IMR-90 (cell line): ENCODE measurements at places on chromosomes 7 and 10. TPM values are rescaled to one million over a fixed set of nuclear protein-coding genes. Genes with fewer than 3 reads are reported as not detected.

CHST3 gene
- total RNA-seq: 9.0 and 10.6 TPM in 2 replicates

GRCh38 chr7:111765751-111766643 is 203.7 kb upstream of the IMMP2L start:
- peak; percentile 28 for DNase-seq

FOXI2 gene
- not detected in 2 replicates for total RNA-seq

- no peak for DNase-seq
These were observed 244.6 kb downstream of the PHTF2 start for GRCh38 chr7:78043159-78043558.

TMEM229A gene
- total RNA-seq: not detected in 2 replicates

GRCh38 chr7:19284596-19285300 is 139.5 kb upstream of the FERD3L start:
- DNase-seq: peak; percentile 72

DNA sequence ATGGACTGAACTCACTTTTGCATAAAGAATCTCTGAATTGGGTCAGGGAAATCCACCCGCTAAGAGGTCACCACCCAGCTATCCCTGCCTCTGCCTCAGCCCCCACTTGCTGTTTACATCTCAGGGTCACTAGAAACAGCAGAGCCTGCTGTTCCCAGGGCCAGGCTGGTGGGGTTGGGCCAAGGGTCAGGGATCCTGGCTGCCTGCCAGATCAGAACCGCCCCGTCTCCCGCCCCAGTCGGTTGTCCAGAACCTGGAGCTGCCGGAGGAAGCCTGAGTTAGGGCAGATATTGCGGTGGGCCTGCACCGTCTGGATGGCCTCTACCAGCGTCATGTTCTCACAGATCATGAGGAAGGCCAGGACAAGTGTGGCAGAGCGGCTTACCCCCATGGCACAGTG is 17.0 kb upstream of the SAMD8 start:
- DNase-seq: no peak

DNA sequence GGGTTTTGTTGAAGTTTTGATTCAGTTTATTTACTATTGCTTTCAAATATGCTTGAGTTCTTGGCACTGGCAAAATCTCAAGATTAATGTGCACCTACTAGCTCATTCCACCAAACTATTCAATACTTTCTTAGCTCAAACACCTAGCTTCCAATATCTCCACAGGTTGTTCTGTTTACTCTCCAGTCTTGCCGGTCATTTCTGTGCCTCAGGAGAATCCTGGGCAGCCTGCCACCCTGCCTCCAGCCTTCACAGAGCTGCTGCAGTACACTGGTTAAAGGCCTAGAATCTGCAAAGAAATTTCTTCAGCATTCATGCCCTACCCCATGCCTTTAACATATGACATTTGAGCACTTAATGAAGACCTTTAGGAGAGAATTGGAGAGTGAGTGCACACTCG is 4.0 kb upstream of the TMEM106B start:
- no peak for DNase-seq

- peak; percentile 6 for DNase-seq
These were observed at the start of gene DLX5 for GRCh38 chr7:97024209-97025129. TSS of gene DLX5 (minus strand) at chr7:97024831. CDS start at chr7:97024623, 208 bp downstream.

DNA sequence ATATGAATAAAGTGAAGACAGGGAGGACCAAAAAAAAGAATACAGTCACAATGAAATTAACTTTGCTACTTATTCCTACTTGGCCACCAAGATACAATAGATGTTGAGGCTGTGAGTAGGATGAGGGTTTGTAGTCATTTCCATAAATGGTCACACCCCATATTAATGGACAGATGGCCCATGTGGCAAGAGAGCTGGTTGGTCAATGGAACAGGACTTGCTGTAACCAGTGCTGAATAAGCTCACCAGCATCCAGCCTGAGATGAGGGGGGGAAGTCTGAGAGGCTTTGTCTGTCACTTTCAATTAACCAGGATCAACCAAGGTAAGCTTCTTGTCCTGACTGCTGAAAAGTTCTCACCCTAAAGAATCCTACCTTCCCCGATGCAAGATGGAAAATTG is 130.4 kb upstream of the KCNMA1 start:
- no peak for DNase-seq

PLCE1 gene
- 3.9 and 4.5 TPM in 2 replicates for total RNA-seq
